ENCODE measurements at places on chromosomes 1 and 21.
A peak's percentile ranks its signal among the peaks of the same experiment; 100 is the strongest.

DNA sequence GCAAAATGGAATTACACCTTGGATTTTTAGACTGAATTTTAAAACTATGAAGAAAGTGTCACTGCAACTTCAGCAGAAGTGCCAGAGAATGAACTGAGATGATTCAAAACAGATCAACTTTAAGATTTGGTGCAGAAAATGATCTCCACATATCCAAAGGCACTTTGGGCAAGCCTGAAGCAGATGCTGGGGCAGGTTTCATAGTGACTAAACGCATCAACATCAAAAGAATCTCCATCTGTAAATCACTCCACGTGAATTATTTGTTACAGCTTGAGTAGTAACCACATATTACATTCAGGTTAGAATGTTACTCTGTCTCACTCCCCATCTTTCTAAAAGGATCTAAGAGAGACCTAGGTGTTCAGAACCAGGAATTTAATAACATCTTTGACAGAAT, 329.0 kb upstream of the ESRRG start:
- no peak for DNase-seq

DNA sequence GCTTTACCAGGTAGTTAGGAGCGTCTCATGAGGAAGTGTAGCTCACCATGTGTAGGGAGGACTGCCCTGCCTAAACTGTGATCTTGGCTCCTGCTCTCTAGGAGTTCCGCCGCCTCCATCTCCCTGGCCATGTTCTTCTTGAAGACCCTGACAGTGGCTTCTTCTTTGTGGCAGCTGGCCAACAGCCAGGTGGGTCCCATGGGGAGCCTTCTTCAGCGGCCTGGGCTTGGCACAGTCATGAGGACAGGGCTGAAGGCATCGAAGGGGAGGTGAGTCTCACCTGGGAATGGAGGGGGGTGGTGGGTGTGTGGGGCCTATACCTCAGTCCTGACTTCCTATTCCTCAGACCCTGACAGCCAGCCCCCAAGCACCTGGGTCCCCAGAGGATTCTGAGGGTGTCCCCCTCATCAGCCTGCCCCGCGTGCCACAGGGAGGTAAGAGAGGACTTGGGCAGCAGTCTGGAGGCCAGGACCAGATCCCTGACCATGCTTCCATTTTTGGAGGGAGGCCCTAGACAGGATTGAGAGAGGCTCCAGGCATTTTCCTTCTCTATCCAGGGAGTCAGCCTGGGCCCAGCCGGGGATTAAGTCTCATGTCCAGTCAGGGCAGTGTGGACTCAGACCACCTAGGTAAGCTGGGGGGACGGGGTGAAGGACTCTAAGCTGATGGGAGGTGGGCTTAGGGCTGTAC, 21.4 kb downstream of the HYI start:
- no peak for DNase-seq

DNA sequence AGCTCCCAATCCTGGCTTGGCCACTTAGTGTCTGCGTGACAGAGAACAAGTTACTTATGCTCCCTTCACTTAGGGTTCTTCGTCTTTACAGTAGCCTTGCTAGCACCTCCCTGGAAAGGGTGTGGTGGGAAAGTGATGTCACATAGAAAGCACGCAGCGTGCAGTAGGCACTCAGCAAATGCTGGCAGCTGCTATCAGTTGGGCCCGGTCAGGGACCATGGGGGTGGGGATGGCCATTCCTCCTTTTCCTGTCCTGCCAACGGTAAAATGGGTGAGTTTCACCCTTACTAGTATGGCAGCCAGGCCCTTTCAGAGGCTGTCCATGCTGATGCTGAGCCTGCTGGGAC, 6.2 kb upstream of the KCNA10 start:
- no peak for DNase-seq

GRCh38 chr1:87213135-87213515, 115.6 kb upstream of the LMO4 start:
- no peak for DNase-seq

GRCh38 chr1:244349103-244349531, 102.6 kb downstream of the ADSS2 start:
- DNase-seq, result peak; percentile 66
